Activated CD8-positive, alpha-beta memory T cell treated with anti-CD3 and anti-CD28 coated beads for 48 hours (primary cell): ENCODE measurements at places on chromosomes 12 and 14.
A peak's percentile ranks its signal among the peaks of the same experiment; 100 is the strongest.

DNA sequence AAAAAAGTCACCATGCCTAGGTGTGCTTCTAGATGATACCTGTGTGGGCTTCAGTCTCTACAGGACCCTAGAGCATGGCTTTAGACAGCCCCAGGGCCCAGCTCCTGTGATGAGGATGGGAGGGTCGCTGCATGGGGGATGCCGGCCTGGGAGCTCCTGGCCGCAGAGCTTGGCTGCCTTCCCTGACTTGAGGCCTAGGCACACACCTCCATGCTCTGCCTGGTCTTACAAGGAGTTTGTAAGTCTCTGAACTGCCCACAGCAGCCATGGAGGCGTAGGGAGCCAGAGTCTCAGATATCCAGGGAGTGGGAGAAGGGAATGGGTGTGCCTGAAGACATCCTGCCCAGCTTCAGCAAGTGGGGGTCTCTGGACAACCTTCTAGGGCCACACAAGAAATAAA lies 149.5 kb upstream of the MYL2 start:
- DNase-seq: no peak

DNA sequence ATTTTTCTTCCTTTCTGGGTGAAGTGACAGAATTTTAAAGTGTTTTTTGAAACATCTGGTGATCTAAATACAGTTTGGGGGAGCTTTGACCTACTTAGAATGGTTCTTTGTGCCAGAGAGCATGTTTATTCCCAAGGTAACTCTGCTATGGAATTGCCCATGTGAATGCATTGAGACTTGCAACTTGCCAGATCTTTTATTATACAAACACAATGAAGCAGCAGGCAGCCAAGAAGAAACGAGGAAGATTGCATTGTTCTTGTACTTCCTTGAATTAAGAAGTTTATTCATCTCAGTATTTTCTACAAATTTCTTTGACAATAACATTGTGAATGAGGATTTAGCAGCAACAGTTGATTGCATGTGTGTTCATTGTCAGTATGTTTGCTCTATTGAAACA lies 55.5 kb downstream of the FGD4 start:
- no peak for DNase-seq

DNA sequence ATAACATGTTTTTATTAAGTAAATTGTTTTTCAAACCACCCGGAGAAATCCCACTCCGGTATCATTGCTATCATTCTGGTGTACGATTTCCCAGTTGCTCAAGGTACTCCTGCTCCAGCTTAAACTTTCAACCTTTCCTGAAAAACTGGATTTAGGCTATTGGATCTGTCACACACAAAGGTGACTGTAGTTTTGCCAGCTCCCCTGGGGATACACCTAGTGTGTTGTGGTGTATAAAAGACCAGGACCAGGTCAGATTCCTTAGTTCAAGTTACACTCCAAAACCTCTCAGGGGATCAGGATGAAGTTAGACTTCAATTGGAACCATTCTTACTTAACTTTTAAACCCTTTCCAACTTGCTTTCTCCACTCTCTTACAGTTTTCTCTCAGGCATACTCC lies 303.9 kb downstream of the NOVA1 start:
- DNase-seq: no peak

GRCh38 chr12:3759878-3760277 lies 7.0 kb upstream of the CRACR2A start:
- DNase-seq: no peak

- DNase-seq: no peak
Measured at GRCh38 chr14:59356767-59357166, 108.4 kb downstream of the GPR135 start.

GRCh38 chr14:45940318-45940717 lies 687.3 kb upstream of the MIS18BP1 start:
- DNase-seq: no peak

DNA sequence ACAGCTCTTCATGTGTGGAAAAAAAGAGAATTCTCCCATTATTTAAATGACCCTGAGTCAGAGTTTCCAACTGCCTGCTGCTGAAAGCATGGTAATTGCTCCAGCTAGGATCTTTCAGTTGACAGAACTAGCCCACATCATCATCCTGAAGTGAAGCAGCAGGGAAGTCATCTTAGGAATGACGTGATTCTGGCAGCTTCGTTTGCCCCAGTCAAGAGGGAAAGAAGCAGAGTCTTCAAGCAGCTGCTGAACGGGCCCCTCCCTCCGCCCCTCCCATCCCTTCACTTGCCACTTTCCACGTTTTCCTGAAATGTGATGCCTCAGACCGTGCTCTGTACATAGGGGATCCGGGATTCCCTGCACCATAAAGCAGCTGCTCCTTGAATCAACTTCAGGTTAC lies 455.0 kb upstream of the TMEM132C start:
- DNase-seq: no peak

- DNase-seq: no peak
Measured at GRCh38 chr14:77965919-77966435, 166.1 kb downstream of the ADCK1 start.

DNA sequence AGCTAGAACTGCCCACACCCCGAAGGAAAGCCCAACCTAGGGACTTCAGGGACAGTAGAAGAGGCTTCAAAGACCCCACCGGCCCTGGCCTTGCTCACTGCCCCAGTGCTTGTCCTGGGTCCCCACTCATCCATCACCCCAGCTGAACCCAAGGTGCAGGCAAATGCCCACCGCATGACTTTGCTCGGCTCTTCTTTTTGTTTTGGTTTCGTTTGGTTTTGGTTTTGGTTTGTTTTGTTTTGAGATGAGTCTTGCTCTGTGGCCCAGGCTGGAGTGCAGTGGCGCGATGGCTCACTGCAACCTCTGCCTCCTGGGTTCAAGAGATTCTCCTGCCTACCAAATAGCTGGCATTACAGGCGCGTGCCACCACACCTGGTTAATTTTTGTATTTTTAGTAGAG lies 9.0 kb downstream of the CCDC85C start:
- DNase-seq: no peak

DNA sequence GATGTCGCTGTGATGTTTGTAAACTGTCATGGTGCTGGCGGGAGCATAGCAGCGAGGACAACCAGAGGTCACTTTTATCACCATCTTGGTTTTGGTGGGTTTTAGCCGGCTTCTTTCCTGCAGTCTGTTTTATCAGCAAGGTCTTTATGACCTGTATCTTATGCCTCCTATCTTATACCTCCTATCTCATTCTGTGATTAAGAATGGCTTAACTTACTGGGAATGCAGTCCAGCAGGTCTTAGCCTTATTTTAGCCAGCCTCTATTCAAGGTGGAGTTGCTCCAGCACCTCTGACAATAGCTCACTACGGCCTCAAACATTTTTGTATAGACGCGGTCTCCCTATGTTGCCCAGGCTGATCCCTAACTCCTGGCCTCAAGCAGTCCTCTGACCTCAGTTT lies 53.7 kb downstream of the B4GALNT3 start:
- DNase-seq: no peak

- peak; percentile 45 for DNase-seq
Measured at GRCh38 chr14:104723651-104724406, at the start of gene ADSS1. Gene ADSS1 (plus strand): TSS chr14:104724229. CDS start chr14:104724271, 42 bp downstream.

DNA sequence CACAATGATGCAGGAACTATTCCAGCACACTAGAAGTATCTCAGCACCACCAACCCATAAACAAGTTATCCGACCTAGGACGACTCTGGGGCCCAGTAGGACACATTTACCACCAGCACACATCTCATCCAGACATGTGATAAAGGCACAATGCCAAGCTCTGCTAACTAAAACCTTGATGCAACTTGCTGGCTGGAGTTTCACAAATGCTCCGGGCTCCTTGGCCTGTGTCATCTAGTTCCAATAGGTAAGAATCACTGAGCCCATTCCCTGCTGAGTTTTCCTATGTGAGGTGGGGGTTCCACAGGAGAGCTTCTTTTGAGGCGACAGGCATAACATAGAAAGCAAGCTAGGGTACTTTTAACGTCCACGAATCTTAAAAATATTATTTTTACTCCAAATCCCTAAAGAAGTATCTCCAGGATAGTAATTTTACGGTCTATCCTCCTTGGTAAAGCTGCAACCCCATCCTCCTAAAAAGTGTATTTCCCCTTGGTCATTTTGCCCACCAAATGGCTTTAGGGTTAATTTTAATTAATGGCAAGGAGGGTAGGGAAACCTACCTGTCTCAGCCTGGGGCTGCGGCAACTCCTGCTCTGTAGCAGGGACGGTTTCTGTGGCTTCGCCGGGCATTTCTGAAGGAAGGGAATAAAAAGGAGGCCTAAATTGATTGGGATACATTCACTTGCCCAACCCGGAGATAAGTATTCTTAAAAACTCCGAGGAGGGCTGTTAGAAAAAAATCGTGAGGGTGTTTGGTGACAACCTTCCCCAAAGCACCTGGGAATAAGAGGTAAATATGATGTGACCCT lies 1.0 kb downstream of the NACA start:
- no peak for DNase-seq

GRCh38 chr12:114851981-114852380 lies 168.0 kb upstream of the TBX3 start:
- DNase-seq: no peak

DNA sequence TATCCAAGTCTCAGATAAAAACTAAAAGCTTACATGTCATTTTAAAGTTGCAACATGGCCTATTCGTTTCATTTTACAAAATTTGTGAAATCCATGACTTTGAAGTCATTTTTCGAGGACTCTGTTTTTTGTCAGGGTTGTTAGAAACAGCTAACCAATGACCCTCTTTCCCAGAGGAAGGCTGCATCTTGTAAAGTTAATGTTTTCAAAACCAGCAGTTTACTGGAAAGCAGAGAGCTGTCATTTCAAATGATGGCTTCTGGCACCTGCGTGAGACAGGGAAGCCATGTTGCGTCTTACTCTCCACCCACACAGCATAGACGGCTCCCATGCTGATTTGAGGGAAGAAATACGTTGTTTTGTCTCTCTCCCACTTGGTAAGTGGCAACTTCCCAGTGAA lies 50.1 kb upstream of the RTRAF start:
- DNase-seq: no peak

DNA sequence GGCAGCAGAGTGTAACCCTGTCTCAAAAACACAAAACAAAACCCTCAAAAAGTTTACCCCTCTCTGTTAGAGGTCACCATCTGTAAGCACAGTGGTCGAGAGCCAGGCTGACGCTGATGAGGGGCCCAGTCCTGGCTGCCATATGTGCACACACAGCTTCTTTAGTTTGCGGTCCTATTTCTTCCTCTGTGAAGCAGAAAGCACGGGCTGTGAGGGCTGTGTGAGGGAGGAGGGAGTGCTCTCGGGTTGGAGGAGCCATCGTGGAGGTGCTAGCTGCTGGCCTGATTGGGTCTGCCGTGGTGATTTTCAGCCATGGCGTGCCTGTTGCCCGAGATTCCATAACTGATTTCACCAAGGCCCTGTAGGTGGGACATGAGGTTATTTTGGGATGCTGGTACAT lies 3.5 kb downstream of the ULK1 start:
- no peak for DNase-seq

DNA sequence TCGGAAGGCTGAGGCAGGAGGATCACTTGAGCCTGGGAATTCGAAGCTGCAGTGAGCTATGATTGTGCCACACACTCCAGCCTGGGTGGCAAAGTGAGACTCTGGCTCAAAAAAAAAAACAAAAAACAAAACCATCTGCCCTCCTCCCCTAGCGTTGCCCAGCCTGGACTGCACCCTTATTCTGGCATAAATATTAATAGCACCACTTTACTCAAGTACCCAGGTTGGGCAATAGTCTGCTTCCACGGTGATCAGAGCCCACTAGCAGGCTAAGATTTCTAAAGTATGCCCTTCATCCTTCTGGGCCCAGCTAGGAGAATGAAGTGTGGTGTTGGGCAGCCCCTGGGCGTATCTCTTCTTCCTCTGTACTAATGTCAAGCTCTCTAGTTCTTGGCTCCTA lies 33.3 kb downstream of the KCTD10 start:
- DNase-seq: no peak

- no peak for DNase-seq
Measured at GRCh38 chr12:2265461-2266167, 212.8 kb downstream of the CACNA1C start.

- DNase-seq: no peak
Measured at GRCh38 chr12:13591488-13591887, 389.9 kb downstream of the GRIN2B start.

GRCh38 chr12:92442782-92443181 lies 260.0 kb upstream of the PLEKHG7 start:
- DNase-seq: no peak

DNA sequence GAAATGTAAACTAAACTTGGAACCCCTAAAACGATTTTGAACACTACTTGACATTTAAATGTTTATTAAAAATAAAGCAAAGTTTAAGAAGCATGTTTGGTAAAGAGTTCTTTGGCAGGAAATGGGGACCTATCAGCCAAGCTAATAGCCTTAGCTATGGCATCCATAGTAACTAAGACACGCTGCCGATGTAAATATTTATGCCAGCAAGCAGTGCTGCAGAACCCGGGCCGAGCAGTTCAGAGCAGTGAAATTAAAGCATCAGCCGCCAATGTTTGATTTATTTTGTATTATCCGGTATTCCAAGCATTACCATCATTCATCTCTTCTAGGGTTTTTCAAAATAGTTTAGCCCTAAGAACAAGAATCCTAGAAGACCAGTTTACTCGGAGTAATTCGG lies 61.6 kb downstream of the PPP2R5C start:
- no peak for DNase-seq

DNA sequence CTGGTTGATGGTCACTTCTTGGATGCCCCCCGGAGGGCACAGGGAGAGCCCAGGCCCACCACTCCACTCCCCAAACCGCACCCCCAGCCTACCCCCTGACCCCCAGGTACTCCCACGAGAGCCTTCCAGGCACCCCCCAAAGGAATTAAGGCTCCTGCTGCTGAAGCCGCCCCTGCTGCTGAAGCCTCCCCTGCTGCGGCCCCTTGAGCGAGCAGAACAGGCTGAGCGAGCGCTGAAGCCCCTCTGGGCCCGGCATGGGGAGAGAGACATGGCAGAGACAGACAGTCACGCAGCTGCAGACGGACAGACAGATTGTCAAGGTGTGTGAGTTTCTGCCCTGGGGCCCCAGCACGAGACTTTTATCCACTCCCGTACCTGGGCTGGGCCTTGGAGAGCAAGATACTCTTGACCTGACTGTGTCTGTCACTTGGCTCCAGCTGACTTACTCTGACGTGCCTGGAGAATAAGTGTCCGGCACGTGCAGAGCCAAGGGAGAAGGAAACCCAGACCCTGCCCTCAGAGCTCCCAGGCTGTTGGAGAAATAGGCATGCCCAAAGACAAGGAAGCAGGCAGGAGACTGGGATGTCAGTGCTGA lies at the start of gene KRT78:
KRT78 (minus strand) TSS at position 334 of the 595 bp plus-strand sequence; CDS start at position 270, 64 bp downstream.
- DNase-seq: no peak

GRCh38 chr12:127538316-127538715 lies 728.7 kb upstream of the TMEM132C start:
- DNase-seq: no peak

- DNase-seq: no peak
Measured at GRCh38 chr12:25824734-25825133, 133.7 kb upstream of the RASSF8 start.

GRCh38 chr12:48627556-48627955 lies 54.5 kb downstream of the KANSL2 start:
- no peak for DNase-seq

GRCh38 chr12:96140174-96140573 lies 54.0 kb upstream of the ELK3 start:
- DNase-seq: no peak

GRCh38 chr12:34399631-34400410 lies 377.5 kb downstream of the ALG10 start:
- no peak for DNase-seq
